T-helper 9 cell (primary cell): ENCODE measurements at places on chromosomes 1 and 21.

- no peak for DNase-seq
These were observed 183.6 kb upstream of the UBE2U start for GRCh38 chr1:64019818-64020217.

GRCh38 chr1:18972531-18972930 is 16.1 kb upstream of the IFFO2 start:
- peak; percentile 6 for DNase-seq

- DNase-seq: no peak
These were observed 77.7 kb downstream of the SLC16A1 start for GRCh38 chr1:112878321-112878720.

- DNase-seq: no peak
These were observed 62.3 kb upstream of the ANGPTL1 start for GRCh38 chr1:178933105-178933561.

DNA sequence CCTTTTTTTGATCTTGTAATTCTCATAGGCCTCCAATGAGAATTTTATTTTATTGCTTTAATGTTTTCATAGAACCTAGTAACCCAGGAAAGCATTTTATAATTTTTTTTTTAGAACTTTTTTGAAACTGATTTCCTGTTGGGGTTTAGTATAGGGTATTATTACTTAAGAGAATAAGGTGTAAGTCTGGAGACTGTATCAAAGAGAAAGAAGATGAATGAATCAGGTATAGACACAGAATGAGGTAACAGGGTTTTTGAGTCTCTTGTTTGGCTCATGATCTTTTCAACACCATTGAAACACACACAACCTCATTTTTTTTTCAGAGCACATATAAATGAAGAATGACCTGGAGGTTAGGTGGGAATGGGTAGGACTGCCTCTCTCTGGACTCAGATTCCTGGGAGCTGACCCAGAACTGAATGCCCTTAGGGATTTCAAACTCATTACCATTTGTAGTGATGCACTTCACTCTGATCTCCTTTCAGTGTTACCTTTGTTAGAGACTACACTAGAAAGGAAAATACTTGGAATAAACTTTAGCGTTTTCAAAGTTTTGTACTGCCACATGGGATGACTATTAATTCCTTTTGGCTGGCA is 51.0 kb downstream of the EPB41 start:
- no peak for DNase-seq

DNA sequence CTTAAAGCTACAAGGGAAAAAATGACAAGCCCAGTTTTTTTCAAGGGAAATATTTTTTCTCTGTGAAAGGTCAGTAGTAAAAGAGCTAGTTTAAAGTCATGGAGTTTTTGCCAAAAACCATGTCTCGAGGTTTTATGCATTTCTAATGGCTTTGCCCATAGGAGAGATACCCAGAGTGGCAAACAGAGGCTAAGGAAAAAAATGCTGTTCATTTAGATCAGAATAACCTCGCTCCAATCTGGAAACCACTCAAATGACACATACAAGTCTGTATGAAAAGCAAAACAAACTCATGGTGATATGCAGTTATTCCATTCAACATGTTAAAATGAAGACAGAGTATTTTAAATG is 36.9 kb upstream of the EDEM3 start:
- no peak for DNase-seq

DNA sequence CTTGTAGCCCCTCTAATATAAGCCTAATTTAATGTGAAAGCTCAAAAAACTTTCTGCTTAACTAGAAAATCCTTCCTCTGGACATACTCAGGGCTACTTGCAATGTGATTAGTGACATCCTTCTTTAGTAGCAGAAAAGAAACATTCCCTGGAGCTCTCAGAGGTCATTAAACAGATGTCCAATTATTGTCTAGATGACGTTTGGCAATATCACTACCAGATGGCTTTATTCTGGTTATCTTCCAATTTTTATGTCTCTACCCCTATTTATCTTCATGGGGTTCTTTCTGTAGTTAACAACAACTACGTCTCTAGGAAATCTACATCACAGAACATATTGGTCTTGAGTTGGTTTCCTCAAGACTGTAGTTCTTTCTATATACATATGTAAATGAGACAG is 44.2 kb downstream of the CTH start:
- no peak for DNase-seq

- DNase-seq: no peak
These were observed 51.5 kb upstream of the CNIH3 start for GRCh38 chr1:224564454-224565084.

DNA sequence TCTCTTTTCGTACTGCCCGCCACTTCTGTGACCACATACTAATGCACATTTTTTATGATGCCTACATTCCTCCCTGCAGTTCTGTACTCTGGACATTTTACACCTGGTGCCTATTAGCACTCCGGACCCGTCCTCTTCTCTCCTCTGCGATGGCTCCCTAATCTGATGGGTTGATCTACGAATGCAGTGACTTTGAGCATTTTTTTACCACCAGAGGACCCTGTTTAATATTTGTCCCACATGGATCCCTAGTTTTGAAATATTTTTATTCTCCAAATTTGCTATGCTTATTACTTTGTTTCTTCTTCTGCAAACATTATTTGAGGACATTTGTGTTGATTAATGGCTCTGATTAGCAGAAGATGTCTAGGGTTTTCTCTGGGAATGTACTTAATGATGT is 5.2 kb downstream of the PPFIA4 start:
- no peak for DNase-seq

DNA sequence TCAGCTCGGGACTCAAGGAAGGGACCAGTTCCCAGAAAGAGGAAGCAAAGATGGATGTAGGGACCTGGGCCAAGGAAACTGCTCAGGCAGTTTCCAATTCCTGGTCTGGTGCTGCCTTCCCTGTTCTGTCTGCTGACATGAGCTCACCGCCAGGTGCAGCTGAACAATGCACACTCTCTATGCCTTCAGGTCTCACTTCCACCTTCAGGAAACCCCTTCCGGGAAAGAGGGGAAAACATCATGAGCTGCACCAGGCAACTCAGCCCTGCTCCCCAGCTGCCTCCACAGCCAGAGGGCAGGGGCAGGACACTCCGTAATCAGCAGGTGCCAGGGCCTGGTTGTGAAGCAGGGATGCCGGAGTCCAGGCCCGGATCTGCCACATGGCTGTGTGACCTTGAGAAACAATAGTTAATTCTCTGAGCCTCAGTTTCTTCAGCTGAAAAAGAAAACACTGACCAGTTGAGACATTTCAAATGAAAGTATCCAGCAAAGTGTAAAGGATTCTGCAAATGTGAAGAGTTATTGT is 27.8 kb downstream of the SMIM12 start:
- DNase-seq: no peak

DNA sequence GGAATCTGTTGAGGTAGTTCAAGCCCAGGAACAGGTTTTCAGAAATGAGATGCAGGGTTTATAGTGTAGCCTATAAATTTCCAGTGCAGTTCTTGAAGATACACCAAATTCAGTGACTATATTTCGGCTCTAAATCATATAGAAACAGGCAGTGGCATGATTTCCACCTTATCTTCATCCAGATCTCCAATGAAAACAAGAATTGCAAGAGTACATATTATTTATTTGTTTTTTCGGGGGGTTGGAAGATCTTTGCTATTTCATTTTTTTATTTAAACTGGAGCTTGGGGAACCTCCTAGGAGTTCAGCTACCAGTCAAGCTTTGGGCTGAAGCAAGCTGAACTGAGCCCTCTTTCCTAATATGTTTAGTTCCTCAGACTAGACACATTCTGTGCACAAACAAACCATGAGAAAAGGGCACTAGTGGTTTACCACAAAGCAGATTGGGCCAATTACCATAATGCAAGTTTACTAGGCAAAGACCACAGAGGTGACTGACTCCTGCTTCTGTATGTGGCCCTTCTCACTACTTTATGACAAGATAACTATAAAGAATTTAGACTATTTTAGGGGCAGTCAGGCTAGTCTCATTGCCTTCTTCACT is 68.5 kb downstream of the RGS2 start:
- no peak for DNase-seq

GRCh38 chr1:234969581-234970400 is 158.8 kb downstream of the TOMM20 start:
- no peak for DNase-seq

DNA sequence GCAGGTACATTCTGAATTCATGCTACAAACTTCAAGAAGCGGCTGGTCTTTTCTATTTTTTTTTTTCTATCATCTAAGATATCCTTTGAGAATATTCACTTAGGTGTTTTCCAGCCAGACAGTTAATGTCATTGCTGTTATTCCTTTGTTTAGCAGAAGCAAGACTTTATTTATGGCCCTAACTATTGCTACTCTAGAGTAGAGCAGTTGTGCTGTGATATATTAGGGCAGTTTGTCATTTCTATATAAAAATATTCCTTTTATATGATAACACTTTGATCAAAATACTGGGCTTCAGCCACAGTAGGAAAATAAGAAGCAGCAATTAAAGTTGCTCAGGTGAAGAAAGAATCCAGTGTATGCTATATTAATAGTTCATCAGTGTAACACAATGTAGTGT is 959.3 kb downstream of the NCAM2 start:
- no peak for DNase-seq

- DNase-seq: no peak
These were observed 351 bp downstream of the MIXL1 start for GRCh38 chr1:226223786-226224244.

DNA sequence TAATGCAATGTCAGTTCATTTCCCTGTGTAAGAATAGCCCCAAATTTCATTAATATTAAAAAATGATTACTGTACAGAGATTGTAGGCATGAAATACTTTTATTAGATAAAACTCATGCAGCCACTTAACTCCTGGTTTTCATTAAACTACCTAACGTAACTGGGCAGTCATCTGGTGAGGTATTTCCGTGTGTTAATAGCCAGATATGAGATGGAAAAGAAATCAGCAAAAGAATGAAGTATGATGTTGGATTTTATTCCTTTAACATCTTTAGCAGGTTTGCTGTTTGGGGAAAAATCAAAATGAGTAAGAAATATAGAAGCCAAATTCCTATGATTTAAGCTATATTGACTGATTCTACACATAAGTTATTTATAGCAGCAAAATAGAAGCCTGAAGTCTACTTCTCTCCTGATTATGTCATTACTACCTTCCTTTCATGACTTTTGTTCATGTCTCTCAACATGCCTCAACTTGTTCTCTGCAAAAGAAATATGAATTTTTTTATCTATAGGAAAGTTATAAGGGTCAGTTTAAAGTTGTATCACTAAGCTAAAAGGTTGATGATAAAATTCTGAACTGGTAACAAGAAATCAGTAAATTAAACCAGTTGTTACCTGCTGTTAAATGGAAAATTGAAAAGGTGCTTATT is 42.6 kb downstream of the CCDC18 start:
- no peak for DNase-seq

DNA sequence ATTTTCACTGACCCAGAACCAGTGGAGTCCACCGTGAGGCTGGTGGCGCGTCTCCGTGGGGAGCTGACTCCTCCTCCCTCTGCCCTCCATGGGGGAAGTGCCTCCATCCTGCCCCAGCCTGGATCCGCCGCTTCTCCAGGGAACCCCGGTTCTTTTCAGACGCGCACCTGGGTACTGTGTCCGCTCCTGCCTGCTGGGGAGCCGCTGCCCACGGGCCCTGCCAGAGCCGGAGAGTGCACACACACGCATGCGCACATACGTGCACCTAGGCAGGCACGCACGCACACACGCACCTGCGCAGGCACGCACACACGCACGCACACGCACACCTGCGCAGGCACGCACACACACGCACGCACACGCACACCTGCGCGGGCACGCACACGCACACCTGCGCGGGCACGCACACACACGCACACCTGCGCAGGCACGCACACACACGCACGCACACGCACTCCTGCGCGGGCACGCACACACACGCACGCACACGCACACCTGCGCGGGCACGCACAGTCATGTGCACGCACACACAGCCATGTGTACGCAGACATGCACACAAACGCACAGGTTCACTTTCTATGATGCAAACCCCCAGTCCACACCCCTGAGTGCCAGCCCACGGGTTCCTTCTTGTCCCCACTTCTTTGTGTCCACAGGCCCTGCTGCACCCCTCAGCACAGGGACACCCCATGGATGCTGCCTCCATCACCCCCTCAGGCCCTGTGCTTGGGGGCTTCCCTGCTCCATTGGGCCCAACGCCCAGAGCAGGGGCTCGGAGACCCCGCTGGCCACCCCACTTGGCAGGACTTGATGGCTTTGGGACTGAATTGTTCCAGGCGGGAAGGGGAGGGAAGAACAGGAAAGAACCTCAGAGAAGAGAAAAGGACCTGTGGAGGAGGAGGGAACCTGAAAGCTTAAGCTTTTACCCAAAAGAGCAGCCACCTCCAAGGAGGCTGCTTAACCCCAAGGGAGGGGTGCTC is 42.7 kb downstream of the MORN1 start:
- no peak for DNase-seq

- DNase-seq: no peak
These were observed 109.0 kb downstream of the HIVEP3 start for GRCh38 chr1:41809692-41810091.

GRCh38 chr1:7196036-7196911 is 411.0 kb downstream of the CAMTA1 start:
- no peak for DNase-seq

- no peak for DNase-seq
These were observed 49.9 kb downstream of the COL6A1 start for GRCh38 chr21:46031484-46031883.

DNA sequence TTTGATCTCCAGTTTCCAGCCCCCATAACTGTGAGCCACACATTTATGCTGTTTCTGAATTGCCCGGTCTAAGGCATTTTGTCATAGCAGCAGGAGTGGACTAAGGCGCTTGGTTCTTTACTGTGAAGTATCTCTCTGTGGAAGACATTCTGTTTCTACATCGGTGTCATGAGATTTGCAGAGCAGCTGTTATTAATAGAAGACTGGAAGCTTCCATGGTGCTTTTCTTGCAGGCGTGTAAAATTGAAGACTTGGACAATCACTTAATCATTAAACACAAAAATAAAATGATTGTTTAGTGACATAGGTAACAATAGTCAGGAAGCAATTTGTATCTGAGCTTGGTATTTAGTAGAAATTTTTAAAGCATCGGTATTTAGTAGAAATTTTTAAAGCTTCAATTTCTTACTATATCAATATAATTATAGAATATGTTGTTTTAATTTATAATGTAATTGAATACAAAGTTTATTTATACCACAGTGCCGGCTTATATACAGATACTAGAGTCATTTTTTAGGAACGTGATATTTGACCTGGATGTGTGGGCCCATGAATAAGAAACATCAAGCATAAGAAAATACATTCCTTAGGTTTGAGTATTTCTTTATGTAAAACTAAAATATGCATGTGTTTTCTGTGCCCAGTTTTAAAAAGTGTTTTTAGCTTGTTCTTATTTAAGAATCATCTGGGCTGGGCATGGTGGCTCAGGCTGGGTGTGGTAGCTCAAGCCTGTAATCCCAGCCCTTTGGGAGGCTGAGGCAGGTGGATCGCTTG is 60.6 kb upstream of the COL6A1 start:
- DNase-seq: no peak

DNA sequence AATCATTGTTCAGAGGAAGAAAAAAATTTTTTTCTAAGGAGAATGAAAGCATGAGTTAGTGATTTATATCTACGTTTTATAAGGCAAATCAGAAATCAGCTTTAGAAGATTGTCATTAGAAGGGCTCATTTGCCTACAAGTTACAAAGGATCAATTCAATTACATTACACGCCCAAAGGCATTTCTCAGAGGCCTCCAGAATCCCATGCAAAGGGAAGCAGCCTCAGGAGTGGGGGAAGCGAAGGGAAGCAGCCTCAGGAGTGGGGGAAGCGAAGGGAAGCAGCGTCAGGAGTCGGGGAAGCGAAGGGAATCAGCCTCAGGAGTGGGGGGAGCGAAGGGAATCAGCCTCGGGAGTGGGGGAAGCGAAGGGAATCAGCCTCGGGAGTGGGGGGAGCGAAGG is 206.2 kb downstream of the GREM2 start:
- DNase-seq: no peak
